Ascending aorta (tissue), 2 donors: ENCODE measurements at places on chromosomes 16 and 17. TPM values are rescaled to one million over a fixed set of nuclear protein-coding genes. Genes with fewer than 3 reads are reported as not detected.

GRCh38 chr17:77147357-77147801, 6.6 kb downstream of the SEC14L1 start:
- no peak for DNase-seq

The SLFN14 gene
- total RNA-seq = not detected

GRCh38 chr17:47676510-47677165, 17.3 kb upstream of the TBKBP1 start:
- no peak for DNase-seq

The KRT20 gene
- total RNA-seq = not detected

The HERPUD1 gene
- total RNA-seq = 108 TPM

The ZNF469 gene
- total RNA-seq = 3.0 TPM
